ENCODE measurements at places on chromosomes 4 and X.
A peak's percentile ranks its signal among the peaks of the same experiment; 100 is the strongest.

DNA sequence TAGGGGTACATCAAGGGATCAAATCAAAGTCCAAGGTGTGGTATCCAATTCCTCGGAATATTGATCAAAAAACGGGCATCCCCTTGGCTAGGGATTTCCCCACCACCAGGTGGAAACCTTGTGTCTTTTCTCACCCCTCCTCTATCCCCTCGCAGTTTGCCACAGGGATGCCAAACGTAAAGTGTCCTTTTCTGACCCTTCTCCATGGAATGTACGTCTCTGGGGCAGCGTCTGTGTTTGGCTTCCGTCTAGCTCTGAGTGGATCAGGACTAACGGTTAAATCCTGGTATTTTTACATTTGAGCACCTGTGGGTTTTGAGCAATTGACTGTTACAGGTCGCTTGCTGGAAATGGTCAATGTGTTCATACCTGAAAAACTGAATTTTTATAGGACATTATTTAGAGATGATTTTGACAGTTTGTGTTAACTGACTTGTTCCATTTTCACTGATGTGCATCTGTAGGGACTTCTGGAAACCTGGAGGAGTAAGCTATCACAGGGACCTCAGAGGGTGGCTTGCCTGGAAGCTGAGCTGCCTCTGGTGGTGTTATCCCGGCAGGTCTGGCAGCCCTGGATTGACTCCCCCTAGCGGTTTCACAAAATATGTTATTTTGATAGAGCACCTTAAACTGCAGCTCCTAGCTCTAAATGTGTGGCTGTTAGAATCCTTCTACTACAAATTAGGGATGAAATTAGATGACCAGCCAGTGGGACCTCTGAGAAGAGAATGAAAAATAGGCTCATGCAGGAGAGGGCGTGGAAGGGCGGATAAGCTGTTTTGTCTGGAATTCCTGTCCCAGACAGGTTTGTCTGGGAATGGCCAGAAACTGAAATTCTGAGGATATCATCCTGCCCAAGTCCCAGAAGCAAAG lies 8.8 kb upstream of the MGST2 start:
- no peak for DNase-seq

DNA sequence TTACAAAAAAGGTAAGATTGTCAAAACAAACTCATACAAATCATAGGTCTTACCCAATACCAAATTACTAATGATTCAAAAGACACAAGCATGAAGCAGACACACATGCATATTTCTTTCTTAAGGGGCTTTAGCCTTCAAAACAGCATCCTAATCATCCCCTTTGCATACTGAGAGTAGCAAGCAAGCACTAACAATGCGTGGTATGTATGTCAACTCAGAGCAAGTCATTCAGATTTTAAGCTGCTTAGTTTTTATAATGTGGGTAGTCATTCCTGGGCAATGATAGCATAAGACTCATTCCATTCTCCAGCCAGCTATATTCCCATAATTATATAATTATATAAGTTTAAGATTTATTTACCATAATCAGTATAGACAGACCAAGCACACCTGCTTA lies 219.6 kb downstream of the DKK2 start:
- DNase-seq = no peak

DNA sequence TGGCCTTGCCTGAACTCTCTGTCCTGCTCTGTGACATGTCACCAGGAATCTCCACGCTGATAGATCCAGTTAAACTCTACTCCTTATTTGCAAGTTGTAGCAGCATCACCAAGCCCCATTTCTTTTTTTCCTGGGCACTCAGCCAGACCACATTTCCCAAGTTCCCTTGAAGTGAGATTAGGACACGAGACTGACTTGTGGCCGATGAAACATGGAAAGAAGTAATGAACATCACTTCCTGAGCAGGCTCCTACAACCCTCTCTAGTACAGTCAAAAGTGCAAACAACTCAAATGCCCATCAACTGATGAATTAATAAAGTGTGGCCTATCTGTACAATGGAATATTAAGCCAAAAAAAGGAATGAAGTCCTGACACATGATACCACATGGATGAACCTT lies 74.6 kb downstream of the MAP3K15 start:
- no peak for DNase-seq

DNA sequence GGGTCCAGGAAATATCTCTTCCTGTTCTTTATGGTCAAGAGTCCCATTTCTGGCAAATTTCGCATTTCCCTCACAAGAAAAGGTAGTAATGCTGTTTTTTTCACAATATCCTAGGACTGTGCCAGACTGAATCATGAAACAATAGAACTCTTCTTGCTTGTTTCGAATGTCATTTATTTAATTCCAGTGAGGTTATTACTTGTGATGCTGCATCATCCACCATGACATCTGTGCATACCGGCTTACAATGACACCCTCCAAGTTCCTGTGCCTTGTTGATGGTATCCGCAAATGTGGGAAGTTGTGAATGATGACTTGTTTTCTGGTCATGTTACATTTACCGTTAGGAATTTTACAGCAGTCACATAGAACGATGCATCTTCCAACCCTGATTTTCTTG lies 42.9 kb upstream of the SPRY1 start:
- no peak for DNase-seq

DNA sequence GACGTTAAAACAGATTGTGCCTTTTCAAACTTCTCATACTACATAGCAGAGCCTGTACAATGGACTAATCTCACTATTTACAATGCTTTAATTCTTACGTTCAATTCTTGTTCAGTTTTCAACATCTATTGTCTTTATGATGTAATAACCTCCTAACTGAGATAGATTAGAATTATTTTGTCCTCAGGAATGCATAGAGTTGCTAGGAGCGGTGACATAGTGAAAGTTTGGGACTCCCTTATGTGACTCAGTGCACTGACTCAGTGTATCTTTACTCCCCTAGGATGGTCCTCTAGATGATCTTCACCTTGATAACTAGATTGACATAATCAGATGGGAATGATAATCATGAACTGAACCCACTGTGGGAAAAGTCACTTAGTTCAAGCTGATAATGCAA lies 151.5 kb downstream of the VEGFC start:
- no peak for DNase-seq

DNA sequence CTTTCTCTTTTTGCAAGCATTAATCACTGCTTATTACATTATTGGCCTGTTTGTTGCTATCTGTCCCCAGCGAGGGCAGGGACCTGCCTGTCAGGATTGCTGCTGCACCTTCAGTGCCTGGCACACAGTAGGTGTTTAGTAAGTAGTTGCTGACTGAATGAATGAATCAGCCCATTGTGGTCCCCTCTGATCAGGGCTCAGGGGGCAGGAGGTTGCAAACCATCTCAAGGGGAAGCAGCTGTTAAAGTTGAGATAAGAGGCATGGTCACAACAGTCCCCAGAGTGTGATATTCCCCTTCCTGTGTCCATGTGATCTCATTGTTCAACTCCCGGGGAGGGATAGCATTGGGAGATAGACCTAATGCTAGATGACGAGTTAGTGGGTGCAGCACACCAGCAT lies 85.4 kb downstream of the WFS1 start:
- DNase-seq = no peak

- DNase-seq = no peak
Measured at GRCh38 chr4:187286525-187286924, 562.9 kb upstream of the FAT1 start.

DNA sequence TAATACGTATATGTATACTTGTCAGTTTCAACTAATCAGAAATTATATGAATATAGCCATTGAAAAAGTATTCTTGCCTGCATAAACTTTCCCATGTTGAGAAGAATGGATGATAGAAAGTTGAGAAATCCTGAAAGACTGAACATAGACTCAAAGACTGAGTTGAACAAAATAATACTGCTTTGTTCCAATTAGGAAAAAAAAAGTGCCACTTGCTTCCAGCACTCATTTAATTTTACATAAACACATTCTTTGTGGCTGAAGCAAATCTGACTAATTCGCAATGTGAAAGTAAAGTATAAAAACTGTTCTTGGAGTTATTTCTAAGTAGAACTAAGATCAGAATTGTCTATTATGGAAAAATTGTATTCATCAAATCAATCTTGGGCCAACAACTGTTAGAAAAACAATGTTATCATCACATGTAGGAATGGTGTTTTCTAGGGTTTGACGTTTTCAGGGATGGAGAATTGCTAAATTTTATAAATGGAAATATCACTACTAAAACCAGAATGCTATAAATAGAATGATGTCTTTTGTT lies 2334.6 kb downstream of the PCDH7 start:
- no peak for DNase-seq

DNA sequence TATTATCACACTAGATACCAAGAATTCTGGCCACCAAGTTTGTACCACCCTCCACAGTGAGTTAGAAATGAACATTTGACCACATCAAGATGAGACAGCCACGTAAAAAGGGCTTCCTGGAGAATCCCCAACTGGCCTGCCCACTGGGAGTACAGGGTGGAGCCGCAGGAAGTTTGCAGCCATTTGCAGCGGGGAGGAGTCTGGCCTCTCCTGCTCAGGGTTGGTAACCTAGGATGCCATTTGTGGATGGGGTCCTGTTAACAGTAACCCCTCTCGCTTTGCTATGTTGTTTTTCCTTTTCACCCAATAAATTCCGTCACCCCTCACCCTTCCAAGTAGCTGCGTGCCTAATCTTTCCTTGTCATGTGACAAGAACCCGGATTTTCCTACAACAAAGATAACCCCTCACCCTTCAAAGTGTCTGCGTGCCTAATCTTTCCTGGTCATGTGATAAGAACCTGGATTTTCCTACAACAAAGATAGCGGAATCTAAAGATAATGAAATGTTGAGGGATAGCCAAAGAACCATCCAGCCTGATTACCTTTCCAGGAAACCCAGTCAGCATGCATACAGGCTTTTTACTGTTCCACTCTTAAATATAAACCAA lies 245.4 kb downstream of the NAF1 start:
- no peak for DNase-seq

GRCh38 chr4:113960684-113961321 lies 18.6 kb downstream of the ARSJ start:
- no peak for DNase-seq

DNA sequence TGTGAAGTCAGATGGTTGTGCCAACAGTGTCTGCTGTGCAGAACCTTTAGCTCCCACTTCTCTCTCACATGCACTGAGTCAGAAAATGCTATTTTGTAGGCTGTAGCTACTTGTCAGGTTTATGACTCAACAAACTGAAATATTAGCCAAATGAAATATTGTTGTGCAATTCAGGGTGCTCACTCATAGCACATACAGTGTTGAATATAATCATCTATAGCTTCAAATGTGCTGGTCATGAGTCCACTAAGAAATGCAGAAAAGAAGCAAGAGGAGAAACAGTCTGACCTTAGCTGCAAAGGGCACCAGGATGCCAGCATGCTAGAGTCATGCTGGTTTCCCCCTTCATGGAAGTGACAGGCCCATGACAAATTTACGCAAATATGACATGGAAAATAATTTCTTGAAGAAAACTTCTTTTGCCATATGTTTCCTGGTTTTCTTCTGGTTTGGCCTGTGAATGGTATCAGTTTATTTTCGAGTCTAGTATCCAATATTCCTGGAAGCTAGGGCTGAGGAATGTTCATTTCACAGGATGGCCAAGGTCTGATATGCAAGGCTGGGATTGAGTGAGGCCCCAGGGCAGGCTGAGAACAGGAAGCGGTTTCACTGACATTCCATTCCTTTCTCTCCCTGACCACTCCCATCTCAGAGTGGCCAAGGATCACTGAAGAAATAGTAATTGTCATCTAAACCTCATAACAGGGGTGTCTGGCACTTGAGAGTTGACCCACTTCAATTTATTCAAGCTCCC lies 10.3 kb upstream of the CXCL2 start:
- peak; percentile 7 for DNase-seq

- no peak for DNase-seq
Measured at GRCh38 chrX:124289443-124289842, 43.0 kb upstream of the TEX13D start.

DNA sequence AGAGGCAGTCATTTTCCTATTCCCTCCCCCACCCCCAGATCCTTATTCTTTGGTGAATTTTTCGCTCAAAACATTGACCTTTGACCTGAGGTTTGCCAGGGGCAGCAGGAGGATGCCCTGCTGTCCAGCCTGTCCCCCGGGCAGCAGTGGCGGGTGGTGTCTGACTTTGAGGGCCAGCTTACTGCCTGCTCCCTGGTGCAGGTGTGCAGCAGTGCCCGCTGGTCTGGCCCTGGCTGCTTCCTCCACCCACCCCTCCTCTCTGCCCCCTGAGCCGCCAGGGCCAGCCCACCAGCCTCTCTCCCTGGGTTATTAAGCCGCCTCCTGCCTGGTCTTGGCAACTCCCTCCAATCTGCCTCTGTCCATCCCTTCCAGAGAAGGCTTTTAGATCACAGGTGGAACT lies 40.8 kb upstream of the GRPEL1 start:
- DNase-seq = no peak

- no peak for DNase-seq
Measured at GRCh38 chrX:139826065-139827044, 106.5 kb downstream of the ATP11C start.

GRCh38 chr4:37510626-37511025 lies 175.6 kb downstream of the RELL1 start:
- no peak for DNase-seq

- no peak for DNase-seq
Measured at GRCh38 chr4:171621646-171622045, 191.6 kb upstream of the GALNTL6 start.

DNA sequence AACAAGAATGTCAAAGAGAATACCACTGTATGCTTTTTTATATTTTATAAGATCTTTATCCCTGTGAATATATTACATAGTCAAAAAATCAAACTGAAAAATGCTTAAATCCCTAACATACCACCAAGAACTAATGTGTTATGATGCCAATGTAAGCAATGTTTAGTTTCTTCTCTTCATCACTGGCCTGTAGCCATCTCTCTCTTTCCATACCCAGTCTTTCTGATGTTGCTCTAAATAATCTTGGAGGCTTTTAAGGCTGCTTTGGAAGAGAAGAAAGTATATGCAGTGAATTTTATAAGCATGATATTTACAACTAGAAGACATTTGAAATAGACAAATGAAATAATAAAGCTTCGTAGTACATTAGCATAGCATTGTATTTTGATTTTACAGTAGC lies 82.9 kb downstream of the NFKB1 start:
- no peak for DNase-seq

DNA sequence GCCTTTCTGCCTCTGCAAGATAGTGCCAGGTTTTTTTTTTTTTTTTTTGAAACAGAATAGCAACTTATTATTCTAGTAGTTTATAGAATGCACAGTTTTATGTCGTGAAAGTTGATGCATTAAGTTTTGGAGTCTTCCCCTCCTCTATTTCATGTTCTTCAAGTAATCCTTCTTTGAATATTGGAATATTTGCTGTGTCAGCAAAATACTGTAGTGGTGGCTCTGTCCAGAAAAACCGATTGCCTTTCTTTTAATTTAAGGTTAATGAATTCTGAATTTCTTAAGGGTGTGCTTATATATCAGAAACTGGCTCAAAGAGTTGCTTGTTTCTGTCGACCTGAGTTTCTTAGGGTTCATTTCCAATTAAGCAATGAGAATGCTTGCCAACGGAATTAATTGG lies 34.8 kb upstream of the TMSB15B start:
- DNase-seq = no peak

GRCh38 chrX:40474205-40474626 lies 106.6 kb upstream of the ATP6AP2 start:
- DNase-seq = no peak

GRCh38 chrX:72101597-72102037 lies 30.1 kb downstream of the RTL5 start:
- DNase-seq = no peak
